Central memory CD4-positive, alpha-beta T cell (primary cell): ENCODE measurements at places on chromosomes 6 and 20.

DNA sequence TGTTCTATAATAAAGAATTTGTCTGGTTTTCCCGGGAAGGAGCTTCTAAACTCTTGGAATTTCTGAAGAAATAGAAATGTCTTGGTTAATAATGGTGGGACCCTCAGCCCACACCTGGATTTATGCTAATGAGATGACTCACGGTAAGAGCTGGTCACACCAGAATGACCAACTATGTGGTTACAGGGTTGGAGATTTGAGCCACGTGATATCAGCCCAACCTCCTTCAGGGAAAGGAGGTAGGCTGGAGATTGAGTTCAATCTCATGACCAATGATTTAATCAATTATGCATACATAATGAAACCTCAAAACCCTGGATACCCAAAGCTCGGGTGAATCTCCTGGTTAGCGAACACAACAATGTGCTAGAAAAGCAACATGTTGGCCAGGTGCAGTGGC is 22.1 kb upstream of the CDKN1A start:
- DNase-seq = no peak

GRCh38 chr20:25036331-25036936 is 21.5 kb downstream of the ACSS1 start:
- no peak for DNase-seq

DNA sequence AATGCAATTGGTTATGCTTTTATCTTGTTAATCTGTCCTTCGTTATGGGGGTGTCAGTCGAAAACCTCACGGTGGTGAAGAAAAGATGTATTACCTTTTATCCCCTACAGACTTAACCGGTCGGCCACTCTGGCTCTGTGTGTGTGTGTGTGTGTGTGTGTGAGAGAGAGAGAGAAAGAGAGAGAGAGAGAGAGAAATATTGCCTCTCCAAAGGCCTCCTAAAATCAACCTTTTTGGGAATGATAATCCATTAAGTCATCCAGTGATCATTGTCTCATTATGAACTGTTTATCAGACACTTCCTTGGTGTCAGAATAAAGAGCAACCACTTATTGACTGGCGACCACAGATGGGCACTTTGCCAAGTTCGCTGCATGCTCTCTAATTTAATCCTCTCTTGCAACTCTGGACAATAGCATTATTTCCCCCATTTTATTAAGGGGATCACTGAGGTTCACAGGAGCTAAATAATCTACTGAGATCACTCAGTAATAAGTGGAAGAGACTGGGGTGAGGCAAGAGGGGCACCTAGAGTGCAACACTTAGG is 30.7 kb downstream of the SLC35D3 start:
- no peak for DNase-seq

DNA sequence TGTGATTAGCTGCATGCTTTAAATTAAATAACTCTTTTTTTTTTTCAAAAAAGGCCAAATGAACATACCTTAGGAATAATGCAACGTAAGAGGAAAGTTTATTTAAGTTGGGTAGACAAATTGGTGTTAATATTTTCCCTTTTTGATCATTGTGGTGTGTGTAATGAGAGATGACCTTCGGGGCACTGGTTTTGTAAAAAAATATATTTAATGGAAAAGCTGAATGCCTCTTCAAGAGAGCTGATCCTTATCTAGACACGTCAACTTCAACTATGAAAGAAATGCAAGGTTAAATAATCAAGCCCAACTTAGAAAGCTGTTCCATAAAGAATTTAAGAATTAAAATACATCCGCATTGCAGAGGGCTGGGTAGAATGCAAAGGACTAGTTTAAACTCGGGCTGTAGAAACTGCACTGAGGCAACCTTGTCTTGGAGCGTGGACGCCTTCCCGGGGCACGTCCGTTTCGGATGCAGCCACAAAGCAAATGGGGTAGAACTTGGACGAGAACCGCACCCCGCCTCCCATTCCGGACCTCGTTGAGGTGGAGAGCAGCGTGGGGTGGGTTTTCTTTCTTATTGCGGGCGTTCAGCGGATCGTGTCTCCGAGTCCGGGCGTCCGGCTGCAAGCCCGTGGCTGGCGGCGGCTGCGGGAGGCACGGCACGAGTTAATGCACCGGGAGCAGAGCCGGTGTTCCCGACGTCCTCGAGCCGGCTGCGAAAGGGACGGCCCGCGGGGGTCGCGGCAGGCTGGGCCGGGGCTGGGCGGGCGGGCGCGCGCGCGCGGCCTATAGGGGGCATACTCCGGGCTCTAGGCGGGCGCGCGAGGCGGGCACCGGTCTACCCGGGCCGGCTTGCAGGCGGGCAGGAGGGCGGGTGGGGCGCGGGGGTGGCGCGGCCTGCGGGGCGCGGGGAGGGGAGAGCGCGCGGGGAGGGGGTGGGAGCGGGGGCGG is 1.9 kb downstream of the JARID2 start:
- peak; percentile 37 for DNase-seq

DNA sequence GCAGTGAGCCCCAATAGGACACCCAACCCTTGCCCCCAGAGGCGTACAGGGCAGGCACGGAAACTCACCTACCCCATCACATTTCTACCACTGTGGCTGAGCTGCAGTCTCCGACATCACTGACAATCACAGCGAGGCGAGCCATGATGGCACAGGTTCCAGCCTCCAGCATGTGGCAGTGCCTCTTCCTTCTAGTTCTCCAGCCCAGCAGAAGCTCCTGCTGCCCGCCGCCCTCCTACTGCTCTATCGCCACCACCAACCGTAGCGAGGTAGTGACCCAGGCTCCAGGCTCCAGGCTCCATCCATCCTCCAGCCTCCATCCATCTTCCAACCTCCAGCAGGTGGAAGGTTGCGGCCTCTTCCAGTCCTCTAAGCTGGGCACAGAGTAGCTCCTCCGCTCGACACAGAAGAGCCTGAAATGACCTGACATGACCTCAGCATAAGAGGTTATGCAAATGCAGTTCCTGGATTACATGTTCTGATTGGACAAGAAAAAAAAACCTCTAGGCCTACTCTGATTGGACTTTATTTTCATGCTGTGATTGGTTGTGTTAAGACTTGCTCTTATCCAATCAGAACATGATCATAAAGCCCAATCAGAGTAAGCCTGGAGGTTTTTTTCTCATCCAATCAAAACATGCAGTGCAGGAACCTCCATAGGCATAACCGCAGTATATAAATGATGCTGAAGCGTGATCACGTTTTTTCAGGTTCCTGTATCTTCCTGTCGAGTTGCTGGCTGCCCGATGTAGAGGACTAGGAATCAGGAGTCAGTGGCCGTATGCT is 438.9 kb upstream of the ZNF337 start:
- DNase-seq = no peak

DNA sequence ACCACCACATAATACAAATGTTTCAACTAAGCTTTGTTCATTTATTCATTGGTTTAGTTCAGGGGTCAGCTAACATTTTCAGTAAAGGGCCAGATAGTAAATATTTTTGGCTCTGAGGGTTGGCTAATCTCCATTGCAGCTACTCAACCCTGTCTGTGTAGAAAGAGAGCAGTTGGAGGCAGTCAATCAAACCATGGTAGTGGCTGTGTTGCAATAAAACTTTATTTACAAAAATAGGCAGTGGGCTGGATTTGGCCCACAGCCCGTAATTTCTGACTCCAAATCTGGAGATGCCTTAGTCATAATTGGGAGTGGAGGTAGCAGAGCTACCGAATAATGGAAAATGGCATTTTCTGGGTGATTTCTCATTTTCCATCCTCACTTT is 242.5 kb upstream of the ZFP64 start:
- DNase-seq = no peak
